GM10248 (cell line): ENCODE measurements at places on chromosomes 5 and 9.

DNA sequence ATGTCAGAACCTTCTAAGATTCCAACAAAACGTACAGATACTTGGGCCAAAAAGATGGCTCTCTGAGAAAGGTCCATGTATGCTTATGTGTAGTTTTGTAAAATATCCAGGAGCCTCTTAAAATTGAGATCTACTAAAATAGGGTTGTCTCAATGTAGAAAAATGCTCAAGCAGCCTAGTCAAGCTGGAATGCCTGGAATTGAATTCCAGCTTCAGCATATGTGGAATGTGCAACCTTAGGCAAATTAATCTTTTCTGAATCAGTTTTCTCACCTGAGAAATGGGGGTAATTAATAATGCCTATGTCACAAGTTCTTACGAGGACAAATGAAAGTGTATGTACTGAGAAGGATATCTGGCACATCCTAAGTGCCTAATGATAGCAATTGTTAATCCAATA is 662.4 kb downstream of the DTWD2 start:
- no peak for DNase-seq

GRCh38 chr9:97592126-97592525 is 41.0 kb downstream of the TSTD2 start:
- DNase-seq = no peak

DNA sequence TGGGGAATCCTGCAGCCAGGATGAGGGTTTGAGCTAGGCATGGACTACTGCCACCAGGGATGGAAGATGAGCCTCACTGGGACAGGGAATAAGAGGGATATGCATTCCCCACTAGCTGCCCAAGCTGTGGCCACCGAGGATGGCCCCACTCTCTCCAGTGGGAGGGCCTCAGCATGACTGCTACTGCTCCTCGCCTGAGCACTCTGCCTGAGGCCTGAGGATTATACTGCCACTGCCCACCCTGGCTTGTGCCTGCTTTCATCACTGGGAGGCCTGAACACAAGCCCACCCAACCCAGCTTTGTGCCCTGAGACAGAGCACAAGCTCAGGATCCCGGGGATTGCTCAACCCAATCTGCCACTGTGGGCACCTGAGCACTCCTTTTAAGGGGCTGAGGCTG is 425.6 kb downstream of the RASEF start:
- DNase-seq = no peak

DNA sequence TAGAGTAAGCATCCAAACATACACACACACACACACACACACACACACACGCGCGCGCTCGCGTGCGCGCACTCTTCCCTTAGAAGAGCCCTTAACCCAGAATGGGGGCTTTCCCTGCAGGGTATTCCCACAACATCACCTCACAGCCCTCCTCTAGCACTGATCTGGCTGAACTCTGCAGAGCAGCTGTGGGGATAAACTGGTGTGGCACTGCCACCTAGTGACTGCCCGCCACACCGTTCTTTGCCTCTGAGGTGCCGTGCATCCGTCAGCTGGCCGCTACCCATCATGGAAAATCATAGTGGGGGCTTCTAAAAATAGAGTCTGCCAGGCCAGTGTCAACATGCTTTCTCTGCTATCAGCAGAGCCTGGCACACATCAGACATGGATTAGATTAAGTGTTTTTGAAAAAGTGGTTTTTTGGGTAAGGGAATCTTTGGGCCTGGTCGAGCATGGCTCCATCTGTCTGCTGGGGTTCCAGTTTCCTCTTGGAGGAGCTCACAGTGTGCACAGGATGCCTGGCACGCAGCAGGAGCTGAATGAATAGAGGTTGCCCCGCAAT is 88.1 kb downstream of the KCNN2 start:
- peak; percentile 74 for DNase-seq

DNA sequence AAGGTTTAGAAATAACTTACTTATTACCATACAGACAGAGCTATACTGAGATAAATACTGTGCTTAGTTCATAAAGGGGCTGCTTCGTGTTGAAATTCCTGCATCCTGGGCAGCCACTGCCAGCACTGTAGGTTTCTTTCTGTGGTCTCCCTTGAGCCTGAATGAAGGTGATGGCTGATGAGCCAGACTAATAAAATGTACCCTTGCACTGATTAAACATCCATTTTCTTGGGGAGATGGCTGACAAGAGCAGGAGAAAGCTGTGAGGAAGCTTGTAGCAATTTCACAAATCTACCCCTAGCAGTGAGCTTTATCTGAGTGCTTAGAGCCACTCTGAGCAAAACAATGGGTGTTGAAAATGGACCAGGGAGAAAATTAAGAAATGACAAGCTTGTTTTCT is 23.3 kb upstream of the ZSWIM6 start:
- DNase-seq = no peak

- DNase-seq = peak; percentile 56
Measured at GRCh38 chr9:21974722-21975409, 19.3 kb downstream of the CDKN2A start.

GRCh38 chr5:65835191-65835590 is 91.2 kb upstream of the ERBIN start:
- no peak for DNase-seq

- DNase-seq = no peak
Measured at GRCh38 chr9:127874301-127875221, 2.9 kb downstream of the AK1 start.
